ENCODE measurements at places on chromosomes 5 and 9.

DNA sequence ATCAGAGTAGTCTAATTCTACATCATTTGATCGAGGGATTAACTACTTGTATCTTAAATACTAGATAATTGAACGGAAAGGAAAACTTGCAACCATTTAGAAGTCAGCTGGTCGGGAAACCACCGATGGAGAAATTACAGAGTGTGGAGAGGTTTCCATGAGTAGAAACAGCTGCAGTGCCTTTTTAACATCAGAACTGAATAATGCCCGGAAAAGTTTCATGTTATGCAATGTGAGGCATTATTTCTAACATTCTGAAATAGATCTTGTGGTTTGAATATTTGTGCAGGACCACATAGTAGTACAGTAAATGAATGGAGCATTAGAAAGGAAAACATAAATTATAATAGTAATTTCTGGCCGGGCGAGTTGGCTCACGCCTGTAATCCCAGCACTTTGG lies 88.1 kb upstream of the RNF180 start:
- H3K27ac ChIP-seq: no peak overlapping the region
- H3K27me3 ChIP-seq: no peaks in the 10 kb centered on the region

- H3K27ac ChIP-seq: no peak overlapping the region
- no peak overlapping the region for H3K4me3 ChIP-seq
- no peak for DNase-seq
- H3K27me3 ChIP-seq: no peaks in the 10 kb centered on the region
- H3K36me3 ChIP-seq: no peaks in the 10 kb centered on the region
Measured at GRCh38 chr5:110203661-110204060, 513.9 kb downstream of the MAN2A1 start.

GRCh38 chr5:6547498-6547897 lies 85.3 kb downstream of the NSUN2 start:
- H3K27ac ChIP-seq: no peak overlapping the region
- H3K4me1 ChIP-seq: no peaks in the 10 kb centered on the region
- no peaks in the 10 kb centered on the region for H3K36me3 ChIP-seq
- H3K27me3 ChIP-seq: no peaks in the 10 kb centered on the region

- H3K27me3 ChIP-seq: no peaks in the 10 kb centered on the region
- no peak for DNase-seq
- H3K27ac ChIP-seq: no peak overlapping the region
Measured at GRCh38 chr5:122177161-122177560, 47.8 kb downstream of the ZNF474 start.

DNA sequence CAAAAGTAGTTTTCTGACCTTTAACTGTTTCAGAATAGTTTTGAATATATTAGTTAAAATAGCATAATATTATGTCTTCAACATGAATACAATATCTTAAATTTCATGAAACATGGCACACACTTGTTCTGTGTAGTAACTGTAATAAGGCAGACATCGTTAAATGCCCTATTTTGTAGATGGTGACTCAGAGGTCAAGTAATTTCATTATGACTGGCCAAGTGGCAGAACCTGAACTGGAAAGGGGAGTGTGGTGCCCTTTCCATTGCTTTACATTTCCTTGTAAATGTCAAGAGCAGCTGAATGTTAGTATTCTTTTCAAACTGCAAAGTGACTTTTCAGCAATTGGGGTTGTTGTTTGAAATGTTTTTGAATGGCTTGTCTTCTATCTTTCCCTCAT lies 201.2 kb upstream of the CDKN2B start:
- H3K27me3 ChIP-seq: no peaks in the 10 kb centered on the region
- no peaks in the 10 kb centered on the region for H3K4me1 ChIP-seq
- no peak overlapping the region for H3K4me3 ChIP-seq
- H3K36me3 ChIP-seq: no peaks in the 10 kb centered on the region
- no peak overlapping the region for H3K27ac ChIP-seq

DNA sequence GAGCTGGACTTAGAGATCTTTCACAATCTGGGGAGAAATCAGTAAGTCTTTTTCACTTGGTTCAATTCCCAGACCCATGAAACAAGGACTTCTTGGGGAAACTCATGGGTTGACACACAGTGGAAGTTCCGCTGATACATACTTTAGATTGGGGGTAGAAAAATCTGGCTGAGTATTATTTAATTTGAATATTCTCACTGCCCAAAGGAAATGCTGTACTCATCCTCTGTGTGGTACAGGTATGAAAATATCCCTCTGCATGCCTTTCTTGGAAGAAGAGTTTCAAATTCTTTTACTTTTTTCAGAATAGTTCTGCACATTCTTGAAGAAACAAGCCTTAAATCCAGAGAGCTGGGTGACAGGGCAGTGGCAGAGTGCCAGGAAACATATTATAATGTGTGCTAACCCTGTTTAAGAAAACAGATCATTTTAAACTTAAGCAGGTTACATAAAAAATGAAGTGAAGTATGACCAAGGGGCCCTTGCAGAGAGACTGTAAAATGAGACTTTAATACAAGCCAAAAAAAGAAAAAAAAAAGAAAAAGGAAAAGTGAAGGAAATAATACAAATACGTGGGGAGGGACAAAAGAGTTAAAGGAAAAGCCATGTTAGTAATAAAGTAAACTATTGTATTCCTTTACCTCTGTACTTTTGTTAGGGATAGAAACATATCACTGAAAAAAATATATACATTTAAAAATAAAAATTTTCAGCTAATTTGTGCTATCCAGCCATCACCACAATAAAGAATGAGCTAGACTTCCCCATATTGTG lies 173.4 kb upstream of the NR3C1 start:
- H3K36me3 ChIP-seq: no peaks in the 10 kb centered on the region
- H3K4me3 ChIP-seq: no peak overlapping the region
- DNase-seq: no peak

- DNase-seq: no peak
- no peaks in the 10 kb centered on the region for H3K36me3 ChIP-seq
- no peak overlapping the region for H3K27ac ChIP-seq
Measured at GRCh38 chr9:131579789-131580211, 34.5 kb downstream of the PRRT1B start.

GRCh38 chr5:146540414-146540813 lies 24.4 kb upstream of the GPR151 start:
- H3K27me3 ChIP-seq: no peaks in the 10 kb centered on the region
- H3K4me1 ChIP-seq: no peaks in the 10 kb centered on the region
- no peaks in the 10 kb centered on the region for H3K36me3 ChIP-seq
- no peak overlapping the region for H3K27ac ChIP-seq
- H3K4me3 ChIP-seq: no peak overlapping the region

DNA sequence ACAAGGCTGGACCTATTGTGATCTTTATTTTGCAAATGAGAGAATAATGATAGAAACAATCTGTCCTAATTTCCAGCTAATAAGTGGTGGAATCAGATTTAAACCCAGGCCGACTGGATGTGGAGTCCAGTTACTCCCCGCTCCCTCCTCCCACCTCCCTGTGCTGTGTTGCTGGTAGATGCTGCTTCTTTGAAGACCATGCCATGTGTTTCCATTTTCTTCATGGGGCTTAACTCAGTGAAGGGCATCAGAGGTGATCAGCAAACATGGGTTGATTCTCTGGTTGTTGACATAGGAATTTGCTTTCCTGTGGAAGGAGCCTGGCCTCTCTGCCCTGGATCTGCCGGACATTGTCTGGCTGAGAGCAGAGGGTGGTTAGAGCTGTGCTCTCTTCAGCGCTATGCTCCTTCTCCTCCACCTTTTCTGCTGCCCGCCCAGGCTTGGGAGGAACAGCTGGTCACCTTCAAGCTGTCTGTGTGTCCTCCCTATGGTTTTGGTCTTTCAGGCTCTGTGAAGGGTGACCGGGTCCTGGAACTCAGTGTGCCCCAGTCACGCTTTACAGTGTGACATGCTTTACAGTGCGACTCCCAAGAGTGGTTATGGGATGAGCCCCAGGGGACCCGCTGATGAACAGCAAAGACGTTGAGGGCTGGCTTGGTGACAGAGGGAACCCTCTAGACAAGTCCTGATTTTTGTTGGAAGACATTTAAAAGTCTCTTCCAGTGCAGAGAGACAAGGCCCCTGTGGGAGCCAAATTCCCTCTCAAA lies 68.4 kb upstream of the RPS23 start:
- H3K4me1 ChIP-seq: peaks cover 12% of the 10 kb centered on the region
- no peaks in the 10 kb centered on the region for H3K36me3 ChIP-seq
- peak overlapping the region; percentile 70 for H3K27ac ChIP-seq
- no peak overlapping the region for H3K4me3 ChIP-seq
- DNase-seq: no peak

GRCh38 chr5:122263352-122264030 lies 48.5 kb upstream of the SNCAIP start:
- no peak overlapping the region for H3K27ac ChIP-seq
- no peaks in the 10 kb centered on the region for H3K27me3 ChIP-seq
- no peak overlapping the region for H3K4me3 ChIP-seq
- no peaks in the 10 kb centered on the region for H3K4me1 ChIP-seq
- no peaks in the 10 kb centered on the region for H3K36me3 ChIP-seq

- no peak overlapping the region for H3K4me3 ChIP-seq
- H3K4me1 ChIP-seq: no peaks in the 10 kb centered on the region
- H3K27ac ChIP-seq: no peak overlapping the region
- no peaks in the 10 kb centered on the region for H3K36me3 ChIP-seq
- DNase-seq: no peak
- H3K27me3 ChIP-seq: no peaks in the 10 kb centered on the region
Measured at GRCh38 chr5:107359916-107360234, 310.9 kb downstream of the EFNA5 start.

DNA sequence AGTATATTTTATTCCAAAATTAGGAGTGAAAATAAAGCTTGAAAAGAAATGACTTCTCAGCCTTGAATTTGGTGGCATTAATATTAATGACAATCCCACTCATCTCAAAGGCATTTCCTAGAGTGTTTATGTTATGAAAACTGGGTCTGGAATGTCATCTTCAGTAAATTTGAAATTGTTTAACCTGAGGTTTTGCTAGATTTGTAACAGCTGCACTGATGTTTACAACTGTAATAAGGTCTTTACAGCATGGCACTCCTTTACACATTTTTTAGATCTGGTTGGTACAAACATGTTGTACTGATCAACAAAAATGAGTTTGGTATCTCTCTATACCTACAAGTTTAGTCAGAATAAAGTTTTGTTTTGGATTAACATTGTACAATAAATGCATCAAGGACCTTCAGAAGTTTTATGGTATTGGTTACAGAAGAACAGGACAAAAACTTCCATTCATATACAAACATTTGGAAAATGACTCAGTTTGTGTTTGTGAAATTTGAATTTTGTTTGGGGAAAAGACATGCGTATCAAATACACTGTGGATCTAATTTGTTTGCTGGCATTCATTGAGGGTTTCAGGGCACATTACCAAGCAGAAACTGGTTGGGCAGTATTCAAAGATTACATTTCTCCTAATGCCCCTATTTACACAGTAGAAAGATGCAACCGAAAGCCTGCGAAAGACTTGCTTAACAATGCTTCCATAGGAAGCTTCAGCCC lies 11.6 kb downstream of the FANCC start:
- no peak for DNase-seq
- no peak overlapping the region for H3K27ac ChIP-seq
- H3K36me3 ChIP-seq: no peaks in the 10 kb centered on the region

DNA sequence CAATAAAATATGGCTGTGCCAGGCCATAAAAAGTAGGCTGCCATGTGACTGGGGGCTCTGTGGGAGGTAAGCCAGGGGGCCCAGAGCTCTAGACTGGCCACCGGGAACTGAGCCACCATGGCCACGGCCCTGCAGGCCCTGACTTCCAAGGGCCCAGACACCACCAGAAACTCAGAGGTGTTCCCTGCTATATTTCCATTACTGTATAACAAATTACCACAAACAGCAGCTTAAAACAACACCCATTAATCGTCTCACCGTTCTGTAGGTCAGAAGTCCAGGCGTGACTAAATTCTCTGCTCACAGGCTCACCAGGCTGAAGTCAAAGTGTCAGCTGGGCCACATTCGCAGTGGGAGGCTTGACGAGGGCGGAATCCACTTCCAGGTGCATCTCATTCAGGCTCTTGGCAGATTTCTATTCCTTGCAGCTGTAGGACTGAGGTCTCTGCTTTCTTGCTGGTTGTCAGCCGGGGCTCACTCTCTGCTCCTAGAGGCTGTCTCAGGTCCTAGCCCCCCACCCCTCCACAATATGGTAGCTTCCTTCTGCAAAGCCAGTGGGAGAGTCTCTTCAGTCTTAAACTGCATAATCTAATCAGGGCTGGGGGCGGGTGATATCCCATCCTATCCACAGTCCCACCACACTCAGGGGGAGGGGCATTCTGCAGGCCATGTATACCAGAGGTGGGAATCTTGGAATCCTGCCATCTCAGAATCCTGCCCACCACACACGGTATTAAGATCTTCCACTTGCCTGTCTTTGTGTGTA lies 125.4 kb downstream of the C5orf15 start:
- no peak overlapping the region for H3K4me3 ChIP-seq
- H3K4me1 ChIP-seq: peaks cover 4% of the 10 kb centered on the region
- no peak overlapping the region for H3K27ac ChIP-seq
- H3K27me3 ChIP-seq: no peaks in the 10 kb centered on the region
- no peaks in the 10 kb centered on the region for H3K36me3 ChIP-seq

DNA sequence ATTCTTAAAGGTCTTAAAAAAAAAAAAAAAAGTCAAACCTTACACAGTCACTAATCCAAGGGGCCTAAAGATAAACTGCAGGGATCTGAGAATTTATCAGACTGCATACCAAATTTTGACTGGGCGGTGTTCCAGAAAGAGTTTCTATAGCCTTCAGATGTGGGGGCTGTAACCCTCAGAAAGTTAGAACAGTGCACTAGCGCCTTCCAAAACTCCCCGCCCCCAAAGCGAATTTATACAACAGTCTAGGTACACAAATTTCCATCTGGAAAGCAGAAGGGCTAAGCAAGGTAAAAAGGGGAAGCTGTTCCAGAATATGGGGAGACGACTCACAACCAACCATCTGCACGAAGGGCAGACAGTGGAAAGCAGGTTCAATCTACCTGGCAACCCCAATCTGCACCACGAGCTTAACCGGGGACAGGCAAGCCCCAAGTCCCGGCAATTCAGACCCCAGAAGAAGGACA lies 813 bp downstream of the ERMP1 start:
- H3K4me3 ChIP-seq: peak overlapping the region; percentile 84
- H3K27ac ChIP-seq: peak overlapping the region; percentile 82
- no peaks in the 10 kb centered on the region for H3K27me3 ChIP-seq
- peaks cover 15% of the 10 kb centered on the region for H3K4me1 ChIP-seq
- H3K36me3 ChIP-seq: no peaks in the 10 kb centered on the region

- no peak overlapping the region for H3K27ac ChIP-seq
- H3K36me3 ChIP-seq: no peaks in the 10 kb centered on the region
- no peaks in the 10 kb centered on the region for H3K27me3 ChIP-seq
- H3K4me3 ChIP-seq: no peak overlapping the region
- no peaks in the 10 kb centered on the region for H3K4me1 ChIP-seq
Measured at GRCh38 chr9:134925011-134925511, 7.3 kb upstream of the FCN1 start.

GRCh38 chr5:139385061-139386049 lies 2.3 kb upstream of the SLC23A1 start:
- no peaks in the 10 kb centered on the region for H3K27me3 ChIP-seq
- peak overlapping the region; percentile 80 for H3K27ac ChIP-seq
- no peaks in the 10 kb centered on the region for H3K36me3 ChIP-seq
- DNase-seq: no peak

- H3K4me3 ChIP-seq: no peak overlapping the region
- no peaks in the 10 kb centered on the region for H3K27me3 ChIP-seq
- no peaks in the 10 kb centered on the region for H3K4me1 ChIP-seq
Measured at GRCh38 chr9:311841-312240, 97.2 kb downstream of the DOCK8 start.

GRCh38 chr5:65721050-65721719 lies 724 bp downstream of the SGTB start:
- no peaks in the 10 kb centered on the region for H3K27me3 ChIP-seq
- H3K4me3 ChIP-seq: peak overlapping the region; percentile 91
- H3K27ac ChIP-seq: peak overlapping the region; percentile 80
- H3K36me3 ChIP-seq: no peaks in the 10 kb centered on the region
- DNase-seq: peak; percentile 70
- H3K4me1 ChIP-seq: no peaks in the 10 kb centered on the region
